ENCODE measurements at places on chromosomes 1 and 21.
A peak's percentile ranks its signal among the peaks of the same experiment; 100 is the strongest.

GRCh38 chr1:1927751-1928150 is 8.7 kb upstream of the TMEM52 start:
- no peak for DNase-seq

DNA sequence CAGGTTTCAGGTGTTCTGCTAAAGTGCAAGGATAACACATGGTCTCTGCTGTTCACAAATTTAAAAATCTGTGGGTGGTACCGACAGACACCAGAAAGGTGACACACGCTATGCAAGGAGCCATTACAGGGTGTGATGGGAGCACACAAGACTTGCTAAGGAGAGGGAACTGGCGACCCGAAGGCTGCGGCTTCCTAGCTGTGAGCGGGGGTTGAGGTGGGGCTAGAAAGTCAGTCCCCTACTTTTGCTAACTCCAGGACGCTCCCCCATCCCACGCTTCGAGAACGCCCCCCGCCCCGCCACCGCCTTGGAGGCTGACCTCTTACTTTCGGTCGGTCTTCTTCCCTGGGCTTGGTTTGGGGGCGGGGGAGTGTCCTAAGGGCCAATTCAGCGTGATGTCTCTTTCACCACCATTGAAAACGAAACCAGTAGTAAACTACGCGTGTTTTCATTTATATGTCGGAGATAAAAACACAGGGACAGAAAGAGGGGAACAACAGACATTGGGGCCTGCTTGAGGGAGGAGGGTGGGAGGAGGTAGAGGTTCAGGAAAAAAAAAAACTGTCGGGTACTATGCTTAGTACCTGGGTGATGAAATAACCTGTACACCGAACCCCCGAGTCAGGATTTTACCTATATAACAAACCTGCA is 1.1 kb downstream of the CKS1B start:
- DNase-seq, result peak; percentile 60

- DNase-seq, result no peak
Measured at GRCh38 chr21:38491536-38491935, 6.7 kb downstream of the ERG start.

- no peak for DNase-seq
Measured at GRCh38 chr1:20108366-20109123, 10.8 kb downstream of the PLA2G2D start.

DNA sequence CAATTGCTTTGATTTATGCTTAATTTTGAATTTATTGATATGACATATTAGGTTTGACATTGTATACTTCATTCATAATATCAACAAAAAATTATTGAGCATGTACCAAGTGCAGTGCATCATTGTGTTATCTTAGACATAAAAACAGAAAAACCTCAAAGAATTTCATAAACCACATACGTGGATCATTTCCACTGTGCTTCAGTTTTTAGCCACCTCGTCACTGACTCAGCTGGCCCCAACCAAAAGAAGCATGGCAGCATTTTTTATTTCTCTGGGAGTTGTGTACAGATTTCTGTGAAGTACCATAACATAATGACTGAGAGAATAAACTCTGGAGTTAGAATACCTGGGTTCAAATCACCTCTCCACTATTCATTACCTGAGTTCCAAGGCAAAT is 95.6 kb upstream of the C1orf87 start:
- no peak for DNase-seq

- DNase-seq, result no peak
Measured at GRCh38 chr1:202310071-202310725, 31.5 kb downstream of the UBE2T start.

DNA sequence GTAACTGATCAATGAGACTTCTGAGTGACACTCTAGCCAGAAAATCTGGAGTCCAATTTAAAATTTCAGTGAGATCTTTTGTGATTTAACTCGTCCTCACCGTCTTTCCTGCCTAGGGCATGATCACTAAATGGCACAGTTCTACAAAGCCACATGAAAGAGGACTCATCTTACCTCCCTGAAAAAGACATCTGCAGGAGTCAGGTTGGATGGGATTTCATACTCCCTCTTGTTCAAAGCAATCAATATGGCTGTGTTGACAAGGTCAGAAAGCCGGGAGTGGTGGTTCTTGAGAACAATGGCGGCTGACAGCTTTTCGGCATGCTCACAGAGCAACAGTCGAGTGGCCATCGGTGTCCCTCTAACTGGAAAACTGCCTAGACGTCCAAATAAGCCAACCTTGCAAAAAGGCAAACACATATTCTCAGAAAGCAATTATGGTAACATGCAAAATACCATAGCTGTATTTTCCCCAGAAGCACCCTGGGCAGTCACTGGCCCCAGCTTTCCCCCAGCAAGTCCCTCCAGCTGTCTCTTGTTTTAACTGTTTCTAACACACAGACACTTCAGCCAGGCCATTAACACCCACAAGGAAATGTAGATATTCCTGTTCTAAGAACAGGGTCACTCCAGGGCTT is 36.6 kb upstream of the ACTA1 start:
- no peak for DNase-seq

Measured in activated T-cell treated with anti-CD3 and anti-CD28 coated beads for 48 hours (primary cell).